ENCODE measurements at places on chromosomes 7 and 10.

DNA sequence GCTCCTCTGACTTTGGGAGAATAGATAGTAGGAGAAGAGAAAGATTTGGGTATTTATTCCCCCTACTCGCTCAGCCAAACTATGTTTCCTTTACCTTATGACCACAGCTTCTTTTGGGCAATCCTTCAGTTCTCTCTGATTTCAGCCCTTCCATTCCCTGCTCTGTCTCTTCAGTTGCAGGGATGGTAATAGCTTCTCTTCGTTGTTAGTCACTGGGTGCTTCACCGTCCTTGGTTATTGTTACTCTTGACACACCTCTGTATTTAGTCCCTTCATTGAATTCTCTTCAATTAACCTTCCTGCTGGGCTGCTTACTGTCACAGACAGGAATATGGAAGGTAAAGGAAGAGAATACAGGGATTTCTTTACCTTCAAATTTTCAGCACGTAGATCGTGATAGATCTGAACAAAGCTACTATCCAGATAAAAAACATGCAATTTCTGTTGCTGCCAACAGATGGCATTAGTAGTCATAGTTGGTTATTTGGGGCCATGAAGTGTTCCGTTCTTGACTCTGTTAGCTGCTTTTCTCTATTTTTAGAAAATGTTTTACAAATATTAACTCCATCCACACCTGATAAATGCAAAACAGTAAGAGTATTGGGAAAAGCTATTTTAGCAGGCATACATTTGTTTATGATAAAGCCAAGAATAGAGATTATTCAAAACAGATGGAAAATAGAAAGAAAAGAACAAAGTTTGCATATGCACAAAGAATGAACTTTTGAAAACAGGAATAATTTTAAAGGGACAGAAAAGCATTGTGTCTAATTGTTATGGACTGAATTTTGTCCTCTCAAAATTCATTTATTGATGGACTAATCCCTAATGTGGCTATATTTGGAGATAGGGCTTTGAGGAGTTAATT is 14.0 kb upstream of the PTTG1IP2 start:
- H3K4me3 ChIP-seq, result peak overlapping the region; percentile 48
- H3K4me1 ChIP-seq, result no peaks in the 10 kb centered on the region
- H3K36me3 ChIP-seq, result no peaks in the 10 kb centered on the region
- H3K27ac ChIP-seq, result no peak overlapping the region
- DNase-seq, result peak; percentile 41

GRCh38 chr7:138667535-138668228 is 33.5 kb downstream of the SVOPL start:
- no peak overlapping the region for H3K4me3 ChIP-seq
- peaks cover 4% of the 10 kb centered on the region for H3K27me3 ChIP-seq
- DNase-seq, result no peak
- H3K27ac ChIP-seq, result no peak overlapping the region

DNA sequence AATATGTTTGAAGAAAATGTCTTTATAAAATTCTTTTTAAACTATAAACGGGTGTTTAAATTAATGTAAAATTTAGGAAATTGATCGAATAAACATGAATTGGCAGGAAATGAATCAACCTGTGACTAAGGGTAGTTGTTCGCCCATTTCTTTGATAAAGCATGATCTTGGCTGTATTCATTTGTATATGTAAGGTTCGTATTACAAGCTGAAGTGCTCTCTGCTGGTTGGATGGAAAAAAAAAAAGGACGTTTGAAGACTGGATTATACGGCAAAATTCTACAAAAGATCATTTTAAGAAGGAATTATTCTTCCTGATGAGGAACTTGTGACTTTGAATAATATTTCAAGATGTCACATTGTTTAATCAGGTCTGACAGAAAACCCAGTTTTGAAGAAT is 185.4 kb upstream of the ANK3 start:
- peaks cover 4% of the 10 kb centered on the region for H3K4me1 ChIP-seq
- peak; percentile 18 for DNase-seq
- no peaks in the 10 kb centered on the region for H3K27me3 ChIP-seq

DNA sequence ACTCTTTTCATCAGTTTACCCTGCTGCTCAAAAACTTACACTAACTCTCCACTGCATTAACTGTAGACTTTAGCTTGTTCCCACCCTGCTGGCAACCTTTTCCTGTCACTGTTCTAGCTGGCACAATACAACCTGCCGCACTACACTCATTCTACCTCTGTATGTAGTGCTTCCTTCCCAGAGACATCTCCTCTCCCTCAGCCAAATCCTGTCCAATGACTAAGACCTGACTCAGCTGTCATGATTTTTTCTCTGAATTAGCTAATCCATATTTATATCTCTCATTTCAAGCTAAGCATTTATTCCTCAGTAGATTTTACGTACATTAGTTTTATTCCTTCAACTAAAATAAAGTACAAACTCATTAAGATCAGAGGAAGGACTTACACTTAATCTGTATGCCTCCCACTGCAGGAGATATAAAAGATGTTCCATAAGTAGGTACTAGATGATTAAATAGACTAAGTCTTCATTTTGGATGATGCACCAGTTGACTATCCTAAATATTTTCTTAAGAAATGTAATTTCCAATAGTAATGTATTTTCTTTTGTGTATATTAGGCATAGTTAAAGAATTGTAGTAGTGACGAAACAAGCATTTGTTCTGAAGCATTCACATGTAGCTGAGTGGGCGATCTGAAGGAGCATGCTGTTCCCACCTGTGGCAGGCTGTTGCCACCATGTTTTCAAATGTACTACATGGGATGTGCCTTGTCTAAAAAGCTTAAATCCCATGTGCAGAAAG is 189.1 kb downstream of the SKAP2 start:
- peak; percentile 8 for DNase-seq
- no peaks in the 10 kb centered on the region for H3K4me1 ChIP-seq
- no peaks in the 10 kb centered on the region for H3K36me3 ChIP-seq
- no peak overlapping the region for H3K27ac ChIP-seq

- peaks cover 16% of the 10 kb centered on the region for H3K4me1 ChIP-seq
- no peaks in the 10 kb centered on the region for H3K36me3 ChIP-seq
- peak; percentile 73 for DNase-seq
- no peak overlapping the region for H3K27ac ChIP-seq
- no peaks in the 10 kb centered on the region for H3K27me3 ChIP-seq
- H3K4me3 ChIP-seq, result no peak overlapping the region
Measured at GRCh38 chr10:33703501-33704213, 369.2 kb upstream of the NRP1 start.
